ENCODE measurements at places on chromosomes 7 and 10. TPM values are rescaled to one million over a fixed set of nuclear protein-coding genes. Genes with fewer than 3 reads are reported as not detected.

The ZNF853 gene
- 13.2 TPM for total RNA-seq

GRCh38 chr7:132643302-132643701 lies 67.0 kb upstream of the PLXNA4 start:
- no peak for DNase-seq

DNA sequence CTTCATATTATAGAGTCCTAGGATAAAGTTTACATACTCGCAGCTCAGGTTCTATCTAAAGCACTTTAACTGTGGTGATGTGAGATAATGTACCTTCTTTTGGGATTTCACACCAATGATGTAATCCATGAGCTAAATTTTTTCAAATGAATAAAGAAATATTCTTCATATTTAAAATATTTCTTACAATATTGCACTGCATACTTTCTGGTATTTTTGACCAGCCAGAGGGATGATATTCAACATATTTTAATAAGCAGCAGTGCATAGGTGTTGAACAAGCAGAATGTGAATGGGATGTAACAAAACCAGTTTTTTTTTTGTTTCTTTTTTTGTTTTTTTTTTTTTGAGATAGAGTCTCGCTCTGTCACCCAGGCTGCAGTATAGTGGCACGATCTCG lies 73.2 kb upstream of the TRIM24 start:
- no peak for DNase-seq

DNA sequence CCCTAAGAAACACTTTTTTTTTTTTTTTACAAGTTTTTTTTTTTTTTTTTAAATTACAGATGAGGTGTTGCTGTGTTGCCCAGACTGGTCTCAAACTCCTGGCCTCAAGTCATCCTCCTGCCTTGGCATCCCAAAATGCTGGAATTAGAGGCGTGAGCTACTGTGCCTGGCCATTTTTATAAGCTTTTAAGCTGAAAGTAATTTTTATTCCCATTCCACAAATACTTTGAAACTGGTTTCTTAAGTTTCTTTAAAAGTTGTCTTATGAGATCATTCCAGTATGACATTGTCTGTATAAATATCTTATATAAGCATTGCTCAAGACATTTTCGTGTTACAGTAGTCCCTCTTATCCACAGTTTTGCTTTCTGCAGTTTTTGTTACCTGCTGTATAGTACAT lies 61.4 kb upstream of the CYP26C1 start:
- no peak for DNase-seq

The IDE gene
- total RNA-seq: 11.6 TPM

The MRC1 gene
- 0.27 TPM for total RNA-seq

The ACBD7 gene
- 0.81 TPM for total RNA-seq

- DNase-seq: no peak
Measured at GRCh38 chr10:7150349-7150748, 260.5 kb downstream of the SFMBT2 start.

DNA sequence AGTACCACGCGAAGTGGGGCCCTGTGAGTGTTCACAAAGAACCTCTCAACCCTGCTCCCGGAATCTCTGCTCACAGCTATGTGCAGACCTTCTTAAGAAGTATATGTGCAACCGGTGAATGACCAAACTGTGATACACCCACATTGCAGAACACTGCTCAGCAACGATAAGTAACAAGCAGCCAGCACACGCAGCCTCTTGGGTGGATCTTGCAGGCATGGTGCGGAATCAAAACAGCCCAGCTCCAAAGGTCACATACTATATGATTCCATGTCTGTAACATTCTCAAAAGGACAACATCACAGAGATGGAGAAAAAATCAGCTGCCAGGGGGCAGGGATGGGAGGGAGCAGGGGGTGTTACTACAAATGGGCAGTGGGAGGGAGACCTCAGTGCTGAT lies 101.6 kb downstream of the DLG5 start:
- DNase-seq: no peak

The RADIL gene
- total RNA-seq: 0.27 TPM

DNA sequence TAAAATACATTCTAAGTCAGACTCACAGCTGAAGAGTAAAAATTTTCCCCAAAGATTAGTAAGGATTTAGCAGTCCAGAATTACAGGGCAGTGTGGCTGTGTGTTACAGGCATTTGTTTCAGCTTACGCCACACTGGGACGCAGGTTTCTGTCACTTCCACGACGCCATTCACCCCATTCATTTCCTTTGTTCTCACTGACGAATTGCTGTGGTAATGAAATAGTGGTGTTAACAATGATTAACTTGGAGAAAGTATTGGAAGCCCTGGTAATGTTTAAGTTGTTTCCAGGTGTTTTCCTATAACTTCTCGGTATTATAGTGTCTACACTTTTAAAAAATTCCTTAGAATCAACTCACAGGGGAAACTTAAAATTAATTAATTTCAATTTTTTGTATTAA lies 370.9 kb downstream of the SH2D4B start:
- DNase-seq: no peak

The TMEM213 gene
- total RNA-seq: not detected

DNA sequence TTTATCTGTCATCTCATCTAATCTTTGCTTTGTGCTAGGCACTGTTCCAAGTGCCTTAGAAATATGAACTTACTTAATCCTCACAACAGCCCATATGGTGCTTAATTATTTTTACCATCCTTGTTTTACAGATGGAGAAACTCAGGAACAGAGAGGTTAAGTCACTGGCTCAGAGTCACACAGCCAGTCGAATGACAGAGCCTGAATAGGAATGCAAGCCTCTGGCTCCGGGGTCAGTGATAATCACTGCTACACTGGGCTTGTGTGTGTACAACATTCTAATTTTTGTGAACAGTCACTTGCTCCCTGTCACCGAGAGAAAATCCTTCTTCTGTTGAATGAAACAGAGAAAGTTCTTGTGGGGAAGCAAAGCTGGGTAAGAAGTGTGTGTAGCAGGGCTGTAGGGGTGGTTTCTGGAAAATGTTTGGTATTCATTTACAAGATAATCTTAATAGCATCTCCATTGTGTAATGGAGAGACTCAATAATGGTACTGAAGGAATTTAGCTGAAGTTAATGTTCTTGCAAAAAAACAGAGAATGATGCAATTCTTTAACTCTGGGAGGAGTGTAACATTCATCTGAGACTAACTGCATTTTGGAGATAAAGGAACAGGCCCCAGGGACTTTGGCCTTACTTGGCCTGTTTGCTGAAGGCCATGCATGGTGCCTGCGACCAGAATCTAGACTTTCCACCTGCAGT lies 290.6 kb downstream of the FRMD4A start:
- no peak for DNase-seq

DNA sequence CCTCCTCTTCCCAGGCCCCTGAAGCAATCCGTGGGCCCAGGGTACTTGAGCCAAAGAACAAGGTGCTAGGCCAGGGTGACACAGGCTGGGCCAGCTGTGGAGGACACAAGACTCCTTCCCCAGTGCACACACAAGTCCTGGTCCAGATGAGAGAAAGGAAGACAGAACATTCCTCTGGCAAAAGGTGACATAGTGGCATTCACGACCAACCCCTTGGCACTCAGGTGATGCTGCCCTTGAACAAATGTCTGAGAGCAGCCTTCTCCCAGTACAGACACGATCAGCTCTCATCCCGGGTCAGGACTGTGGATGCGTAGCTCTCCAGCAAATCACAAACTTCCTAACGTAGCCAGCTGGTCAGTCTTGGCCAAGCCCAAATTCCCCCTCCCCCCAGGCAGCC lies 118.5 kb downstream of the OAT start:
- DNase-seq: no peak

- no peak for DNase-seq
Measured at GRCh38 chr7:66883716-66884115, 37.3 kb upstream of the TMEM248 start.

GRCh38 chr10:11869743-11870460 lies 46.7 kb downstream of the PROSER2 start:
- no peak for DNase-seq

DNA sequence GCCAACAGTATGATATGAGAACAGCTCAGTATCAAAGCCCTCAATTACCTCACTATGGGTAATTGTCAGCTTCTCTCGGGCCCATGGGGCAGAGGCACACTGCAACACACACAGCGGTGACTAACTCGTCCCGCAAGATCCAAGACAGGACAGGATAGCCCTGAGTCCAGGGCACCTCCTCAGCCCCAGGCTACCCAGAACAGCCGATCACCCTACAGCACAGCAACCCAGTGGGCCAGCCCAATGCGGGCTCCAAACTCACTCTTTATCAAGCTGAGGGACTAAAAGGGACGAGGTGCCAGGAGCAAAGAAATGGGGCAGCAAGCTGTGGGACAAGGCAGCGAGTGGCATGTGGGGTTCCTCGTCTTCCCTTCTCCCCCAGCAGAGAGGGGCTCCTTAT lies 765.1 kb downstream of the GRID1 start:
- DNase-seq: no peak

The ZP3 gene
- total RNA-seq: 17.5 TPM

The FBH1 gene
- 80.0 TPM for total RNA-seq

The SRI gene
- 52.0 TPM for total RNA-seq

The OR6V1 gene
- total RNA-seq: not detected

The VWC2 gene
- total RNA-seq: under 0.01 TPM

Data from hematopoietic multipotent progenitor cell (in vitro differentiated cells).